ENCODE measurements at places on chromosomes 2 and 18. TPM values are rescaled to one million over a fixed set of nuclear protein-coding genes. Genes with fewer than 3 reads are reported as not detected.

DNA sequence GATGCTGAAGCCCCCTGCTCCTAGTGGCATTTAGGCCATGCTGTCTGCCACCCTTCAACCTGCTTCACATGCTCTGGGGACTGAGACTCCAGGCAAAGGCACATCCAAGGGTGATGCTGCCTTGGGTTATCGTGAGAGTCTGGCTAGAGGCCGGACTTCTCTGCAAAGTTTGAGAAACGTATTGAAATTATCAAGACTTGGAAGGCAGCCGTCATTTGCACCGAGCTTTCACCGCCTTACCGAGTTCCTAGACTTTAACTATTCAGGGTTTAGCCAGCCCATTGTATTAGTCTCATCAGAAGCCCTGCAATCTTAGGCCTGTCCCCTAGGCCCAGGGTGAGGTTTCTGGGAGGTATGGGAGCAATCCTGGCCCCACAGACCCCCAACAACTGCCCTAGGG is 34.0 kb downstream of the RDH14 start:
- DNase-seq, result no peak

- no peak for DNase-seq
These were observed 533.6 kb upstream of the FSHR start for GRCh38 chr2:49687918-49688317.

The ZNF521 gene
- total RNA-seq, result 6.8 TPM

GRCh38 chr2:17146358-17146757 is 371.9 kb downstream of the RAD51AP2 start:
- no peak for DNase-seq
